Colonic mucosa (tissue), 4 donors: ENCODE measurements at places on chromosomes 11 and 22. TPM values are rescaled to one million over a fixed set of nuclear protein-coding genes. Genes with fewer than 3 reads are reported as not detected.

The RAB1B gene
- total RNA-seq, result 212 TPM

The RHBDD3 gene
- total RNA-seq, result 32.0 TPM

The MRGPRX3 gene
- total RNA-seq, result not detected

The MOV10L1 gene
- 0.27 TPM for total RNA-seq

The UBQLNL gene
- not detected for total RNA-seq

The PATE4 gene
- total RNA-seq, result not detected

DNA sequence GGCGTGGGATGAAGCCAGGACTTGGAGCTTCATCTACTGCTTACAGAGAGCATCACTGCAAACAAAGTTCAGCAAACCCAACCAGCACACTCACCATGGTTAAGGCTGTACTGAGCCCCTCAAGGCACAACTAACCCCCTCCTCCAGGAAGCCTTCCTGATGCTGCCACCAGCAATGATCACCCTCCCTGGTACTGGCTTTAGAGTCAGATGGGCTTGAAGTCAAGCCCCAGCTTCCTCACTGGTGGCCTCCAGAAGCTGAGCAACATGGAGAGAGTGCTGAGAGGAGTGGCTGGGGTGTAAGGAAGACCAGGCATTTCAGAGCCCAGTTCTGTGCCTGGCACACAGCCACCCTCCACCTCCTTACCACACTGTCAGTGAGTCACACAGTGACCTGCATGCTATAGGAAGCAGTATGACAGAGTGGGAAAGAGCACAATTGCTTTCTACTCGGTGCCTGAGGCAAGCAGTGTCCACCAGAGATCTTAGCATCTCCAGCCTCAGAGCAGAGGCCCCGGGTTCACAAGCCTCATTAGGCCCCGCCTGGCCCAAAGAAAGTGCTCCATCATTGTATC, 24.7 kb upstream of the BAIAP2L2 start:
- H3K4me3 ChIP-seq, result no peak overlapping the region
- no peak for DNase-seq
- H3K27me3 ChIP-seq, result no peaks in the 10 kb centered on the region

DNA sequence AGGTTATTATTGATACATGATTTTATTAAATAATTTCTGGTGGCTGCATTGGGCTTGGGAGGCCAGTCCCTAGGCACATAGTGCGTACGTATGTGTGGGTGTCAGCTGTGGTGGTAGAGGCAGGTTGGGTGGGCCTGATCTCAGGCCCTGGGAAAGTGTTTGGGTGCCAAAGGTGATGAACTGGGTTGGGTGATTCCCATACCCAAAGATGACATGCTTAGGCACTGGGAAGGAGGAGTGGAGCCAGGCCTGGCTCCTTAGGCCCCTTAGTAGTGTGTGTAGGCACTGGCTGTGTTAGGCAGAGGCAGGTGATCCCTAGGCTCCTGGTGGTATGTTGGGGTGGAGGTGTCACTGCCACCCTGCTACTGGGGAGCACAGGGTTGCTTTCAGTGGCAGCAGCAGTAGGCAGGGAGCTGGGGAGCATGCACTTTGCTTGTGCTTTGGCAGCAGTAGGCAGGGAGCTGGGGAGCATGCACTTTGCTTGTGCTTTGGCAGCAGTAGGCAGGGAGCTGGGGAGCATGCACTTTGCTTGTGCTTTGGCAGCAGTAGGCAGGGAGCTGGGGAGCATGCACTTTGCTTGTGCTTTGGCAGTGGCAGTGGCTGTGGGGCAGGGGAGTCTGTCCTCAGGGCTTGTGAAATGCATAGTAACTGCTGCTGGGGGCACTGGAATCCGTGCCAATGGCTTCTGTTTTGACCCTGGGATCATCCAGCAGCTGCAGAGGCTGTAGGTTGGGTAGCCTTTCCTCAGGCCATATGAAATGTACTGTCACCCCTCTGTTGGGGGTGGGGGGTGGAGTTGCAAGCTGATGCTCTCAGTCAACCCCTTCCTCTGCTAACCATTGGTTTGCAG, 84.4 kb downstream of the RRM1 start:
- no peak for DNase-seq
- H3K4me3 ChIP-seq, result no peak overlapping the region
- no peaks in the 10 kb centered on the region for H3K4me1 ChIP-seq
- H3K27ac ChIP-seq, result no peak overlapping the region
- no peaks in the 10 kb centered on the region for H3K36me3 ChIP-seq
- H3K27me3 ChIP-seq, result no peaks in the 10 kb centered on the region

- peak within 1 kb of the TSS; percentile 70 for H3K4me3 ChIP-seq
- H3K27ac ChIP-seq, result peak within 1 kb of the TSS; percentile 98
- H3K27me3 ChIP-seq, result no peaks in the 10 kb centered on the region
These were observed at the start of gene PNPLA2 for GRCh38 chr11:818396-819128. TSS of gene PNPLA2 (plus strand) at chr11:818914. CDS start at chr11:819719, 805 bp downstream.

DNA sequence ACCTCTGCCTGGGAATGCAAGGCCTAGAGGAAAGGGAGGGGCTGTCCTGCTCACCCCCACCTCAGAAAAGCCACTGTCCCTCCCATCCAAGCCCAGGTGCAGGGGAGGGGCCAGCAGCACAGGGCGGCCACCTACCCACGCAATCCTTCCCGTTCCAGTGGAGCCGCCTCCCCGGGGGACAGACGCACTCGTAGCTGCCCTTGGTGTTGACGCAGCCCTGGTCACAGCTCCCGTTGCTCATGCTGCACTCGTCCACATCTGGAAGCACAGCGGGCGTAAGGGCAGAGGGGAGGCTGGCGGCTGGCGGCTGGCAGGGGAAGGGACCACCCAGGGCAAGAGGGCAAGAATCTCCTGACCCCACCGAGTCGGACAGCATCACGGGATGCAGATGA, 40.3 kb upstream of the TTLL12 start:
- no peaks in the 10 kb centered on the region for H3K27me3 ChIP-seq
- DNase-seq, result no peak
- H3K4me3 ChIP-seq, result no peak overlapping the region
- H3K36me3 ChIP-seq, result no peaks in the 10 kb centered on the region

DNA sequence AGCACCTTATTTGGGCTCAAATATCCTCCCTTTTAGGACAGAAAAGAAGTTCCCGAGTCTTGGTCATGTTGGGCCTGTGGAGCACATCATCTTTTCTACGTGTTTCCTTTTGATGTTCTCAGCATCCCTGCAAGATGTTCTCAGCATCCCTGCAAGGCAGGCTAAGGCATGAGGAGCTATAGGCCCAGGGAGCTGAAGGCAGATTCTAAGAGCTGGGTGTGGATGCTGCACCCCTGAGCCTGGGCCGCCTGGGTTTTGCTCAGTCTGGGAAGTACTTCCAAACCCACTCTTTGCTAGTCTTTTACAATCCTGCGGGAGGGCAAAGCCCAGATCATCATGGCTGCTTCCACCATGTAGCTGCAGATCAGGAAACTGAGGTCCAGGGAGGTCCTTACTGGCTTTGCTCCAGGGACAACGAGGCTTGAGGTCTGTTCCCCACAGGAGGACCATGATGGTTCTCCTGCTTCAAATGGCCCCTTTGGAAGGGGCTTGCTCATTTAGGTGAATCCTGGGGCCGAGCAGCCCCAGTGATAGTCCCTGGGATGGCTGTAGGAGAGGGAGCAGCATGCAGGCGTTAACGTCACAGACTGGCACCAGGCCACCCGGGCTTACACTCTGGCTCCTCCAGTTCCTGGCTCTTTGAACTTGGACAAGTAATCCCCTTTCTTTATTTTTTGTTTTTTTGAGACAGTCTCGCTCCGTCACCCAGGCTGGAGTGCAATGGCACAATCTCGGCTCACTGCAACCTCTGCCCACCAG, 10.6 kb downstream of the LRRC75B start:
- DNase-seq, result no peak
- no peaks in the 10 kb centered on the region for H3K4me1 ChIP-seq
- no peaks in the 10 kb centered on the region for H3K27me3 ChIP-seq
- no peak overlapping the region for H3K27ac ChIP-seq

- H3K4me1 ChIP-seq, result no peaks in the 10 kb centered on the region
- H3K27me3 ChIP-seq, result no peaks in the 10 kb centered on the region
- DNase-seq, result no peak
- H3K27ac ChIP-seq, result no peak overlapping the region
- no peak overlapping the region for H3K4me3 ChIP-seq
These were observed 23.5 kb downstream of the DRICH1 start for GRCh38 chr22:23608583-23608982.

- no peaks in the 10 kb centered on the region for H3K36me3 ChIP-seq
- H3K4me3 ChIP-seq, result no peak overlapping the region
- no peaks in the 10 kb centered on the region for H3K27me3 ChIP-seq
- no peak overlapping the region for H3K27ac ChIP-seq
These were observed 123.6 kb downstream of the MN1 start for GRCh38 chr22:27677905-27678458.

DNA sequence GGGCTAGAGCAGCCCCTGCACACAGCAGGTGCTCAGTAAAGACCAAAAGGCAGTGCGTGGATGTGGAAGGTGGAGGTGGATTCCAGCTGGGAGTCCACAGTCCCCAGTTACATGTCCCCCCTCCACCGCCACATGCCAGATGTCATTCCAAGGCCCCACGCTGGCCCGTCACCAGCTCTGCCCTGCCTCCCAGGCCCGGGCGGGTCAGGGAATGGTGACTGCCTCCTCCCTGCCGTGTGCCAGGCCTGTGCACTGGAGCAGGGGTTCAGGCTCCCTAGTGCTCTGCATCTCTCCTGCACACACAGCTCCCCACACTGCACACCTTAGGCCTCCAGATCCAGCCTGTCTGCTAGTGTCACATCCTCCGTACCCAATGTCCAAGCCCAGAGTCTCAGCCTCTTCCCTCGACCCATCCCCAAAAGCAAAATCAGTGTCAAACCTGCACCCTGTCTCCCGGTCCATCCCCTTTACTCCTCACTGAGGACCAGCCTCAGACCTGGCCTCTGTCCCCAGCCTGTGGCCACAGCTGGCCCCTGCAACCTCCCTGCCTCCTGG, 40.2 kb upstream of the PRODH start:
- peaks cover 2% of the 10 kb centered on the region for H3K27me3 ChIP-seq
- H3K36me3 ChIP-seq, result no peaks in the 10 kb centered on the region
- H3K4me3 ChIP-seq, result no peak overlapping the region
- no peaks in the 10 kb centered on the region for H3K4me1 ChIP-seq
- H3K27ac ChIP-seq, result no peak overlapping the region
- DNase-seq, result no peak

DNA sequence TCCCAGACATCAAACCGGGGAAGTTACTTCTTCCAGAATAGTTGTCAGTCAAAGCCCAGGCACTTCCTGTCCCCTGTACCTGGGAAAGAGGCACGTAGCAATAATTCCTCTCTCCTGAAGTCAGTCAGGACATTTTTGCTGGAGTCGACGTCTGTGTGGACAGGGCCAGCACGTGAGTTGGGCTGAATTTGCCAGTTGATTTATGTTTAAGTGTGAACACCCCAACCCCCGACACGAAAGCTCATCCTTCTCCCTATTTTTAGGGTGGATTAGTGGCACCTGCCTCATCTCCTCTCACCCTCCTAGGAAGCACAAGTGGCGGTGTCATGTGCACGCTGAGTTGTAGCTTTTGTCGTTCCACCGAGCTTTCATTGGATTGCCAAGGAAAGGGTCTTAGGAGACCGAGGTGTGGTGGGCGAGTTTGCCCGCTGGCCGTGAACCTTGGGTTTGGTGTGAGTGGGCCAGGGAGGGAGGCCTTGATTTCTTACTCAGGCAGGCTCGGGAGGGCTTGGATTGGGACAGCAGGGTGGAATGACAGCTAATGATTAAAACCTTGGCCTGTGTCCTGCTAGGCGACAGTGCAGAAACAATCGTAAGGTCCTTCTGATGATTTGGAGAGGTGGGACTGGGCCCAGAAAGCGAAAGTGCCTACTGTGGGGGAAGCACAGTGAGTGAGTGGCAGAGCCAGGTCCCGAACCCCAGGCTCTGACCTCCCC, 87.0 kb upstream of the CRYBB3 start:
- H3K36me3 ChIP-seq, result no peaks in the 10 kb centered on the region
- H3K27me3 ChIP-seq, result no peaks in the 10 kb centered on the region
- peaks cover 10% of the 10 kb centered on the region for H3K4me1 ChIP-seq
- H3K27ac ChIP-seq, result peak overlapping the region; percentile 83

DNA sequence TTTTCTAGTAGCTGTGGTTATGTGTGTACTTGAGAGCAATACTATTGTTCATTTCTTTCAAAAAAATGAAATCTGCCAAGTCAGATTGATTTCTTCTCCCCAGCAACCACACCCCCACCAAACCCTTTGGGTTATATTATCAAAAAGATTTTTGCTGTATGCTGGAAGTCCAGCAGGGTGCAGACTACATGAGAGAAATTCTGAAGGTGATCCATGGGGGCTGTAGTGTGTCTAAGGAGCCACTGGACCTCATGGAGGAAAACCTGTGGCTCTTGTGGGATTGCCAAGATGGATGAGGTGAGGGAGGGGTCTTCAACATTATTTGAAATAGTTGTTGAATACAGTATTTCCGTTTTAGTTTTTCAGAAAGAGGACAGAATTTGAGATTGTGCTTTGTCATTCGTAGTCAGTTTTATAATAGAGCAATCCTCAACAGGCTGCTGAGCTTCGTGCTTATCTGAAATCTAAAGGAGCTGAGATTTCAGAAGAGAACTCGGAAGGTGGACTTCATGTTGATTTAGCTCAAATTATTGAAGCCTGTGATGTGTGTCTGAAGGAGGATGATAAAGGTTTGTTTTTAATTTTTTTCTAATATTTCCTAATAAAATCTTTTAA, 3.1 kb downstream of the EIF3M start:
- H3K36me3 ChIP-seq, result peaks cover 19% of the 10 kb centered on the region
- DNase-seq, result no peak
- H3K27me3 ChIP-seq, result no peaks in the 10 kb centered on the region

DNA sequence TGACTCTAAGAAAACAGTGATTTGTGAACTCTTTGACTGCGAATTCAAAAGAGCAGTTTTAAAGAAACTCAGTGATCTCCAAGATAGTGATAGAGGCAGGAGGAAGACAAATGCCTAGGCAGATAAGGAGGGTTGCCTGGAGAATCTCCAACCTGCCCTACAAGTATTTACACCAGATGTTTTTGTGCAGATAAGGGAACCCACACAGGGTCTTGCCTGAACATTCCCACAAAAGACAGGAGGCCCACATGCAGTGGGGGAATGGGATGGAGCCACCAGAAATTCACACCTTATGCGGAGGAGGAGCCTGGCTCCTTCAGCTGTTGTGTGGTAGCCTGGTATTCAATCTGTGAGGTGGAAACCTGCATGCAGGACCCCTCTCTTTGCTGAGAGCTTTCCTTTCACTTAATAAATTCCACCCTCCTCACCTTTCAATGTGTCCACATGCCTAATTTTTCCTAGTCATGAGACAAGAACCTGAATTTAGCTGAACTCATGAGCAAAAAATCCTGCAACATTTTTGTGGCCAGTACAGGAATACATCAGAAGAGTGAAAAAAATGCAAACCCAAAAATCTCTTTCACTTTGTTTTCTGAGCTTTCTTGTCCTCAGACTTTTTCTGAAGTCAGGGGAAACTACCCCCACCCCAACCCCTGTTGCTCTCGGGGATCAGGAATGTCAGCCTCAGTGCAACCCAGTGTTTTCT, 8.1 kb upstream of the GLYAT start:
- no peak overlapping the region for H3K27ac ChIP-seq
- DNase-seq, result no peak
- no peaks in the 10 kb centered on the region for H3K4me1 ChIP-seq
- no peak overlapping the region for H3K4me3 ChIP-seq
- no peaks in the 10 kb centered on the region for H3K36me3 ChIP-seq

GRCh38 chr11:121740902-121741301, 288.1 kb upstream of the SORL1-AS1 start:
- H3K27ac ChIP-seq, result peak overlapping the region; percentile 46
- no peak overlapping the region for H3K4me3 ChIP-seq
- no peaks in the 10 kb centered on the region for H3K27me3 ChIP-seq
- H3K36me3 ChIP-seq, result no peaks in the 10 kb centered on the region
- no peak for DNase-seq
- no peaks in the 10 kb centered on the region for H3K4me1 ChIP-seq
